Stimulated activated CD4-positive, alpha-beta T cell treated with anti-CD3 and anti-CD28 coated beads, Interleukin-1b, Interleukin-23, amount 100 ng/mL, for 1 hour (primary cell): ENCODE measurements at places on chromosomes 2 and 18.

GRCh38 chr18:33577685-33578517 lies at the start of gene ASXL3:
ASXL3 (plus strand) TSS chr18:33578219; CDS start chr18:33578632, 413 bp downstream.
- DNase-seq, result no peak

DNA sequence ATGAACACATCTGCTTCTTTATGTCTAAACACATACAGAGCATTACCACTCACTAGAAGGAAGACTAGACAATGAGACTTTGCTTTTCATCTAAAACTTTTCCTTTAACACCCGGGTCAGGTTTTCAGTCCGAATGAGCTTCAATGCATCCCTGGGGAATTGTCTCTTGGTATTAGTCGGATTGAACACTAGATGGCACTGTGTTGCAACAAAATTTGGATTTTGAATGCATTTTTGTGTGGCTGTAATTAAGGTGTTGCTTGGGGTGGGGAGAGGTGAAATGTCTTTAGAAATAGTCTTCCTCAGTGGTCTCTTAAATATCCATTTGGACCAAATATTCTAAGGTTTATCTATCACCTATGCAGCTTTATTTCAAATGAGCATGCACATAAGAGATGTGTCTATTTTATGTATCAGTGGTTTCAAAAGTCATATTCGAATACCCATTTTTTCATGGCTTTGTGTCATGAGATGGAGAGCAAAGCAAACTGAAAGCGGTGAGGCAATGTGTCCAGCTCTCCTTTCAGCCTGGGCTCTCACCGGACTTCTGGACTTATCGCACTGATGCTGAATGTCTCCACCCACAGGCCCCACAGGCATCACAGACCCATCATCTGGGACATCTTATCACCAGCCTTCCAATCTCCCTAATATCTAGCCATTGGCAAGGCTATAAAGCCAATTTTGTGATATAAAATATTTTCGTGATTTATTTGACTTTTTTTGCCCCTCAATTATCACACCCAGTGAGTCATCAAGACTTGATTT lies 510.3 kb downstream of the RNF144A start:
- no peak for DNase-seq

DNA sequence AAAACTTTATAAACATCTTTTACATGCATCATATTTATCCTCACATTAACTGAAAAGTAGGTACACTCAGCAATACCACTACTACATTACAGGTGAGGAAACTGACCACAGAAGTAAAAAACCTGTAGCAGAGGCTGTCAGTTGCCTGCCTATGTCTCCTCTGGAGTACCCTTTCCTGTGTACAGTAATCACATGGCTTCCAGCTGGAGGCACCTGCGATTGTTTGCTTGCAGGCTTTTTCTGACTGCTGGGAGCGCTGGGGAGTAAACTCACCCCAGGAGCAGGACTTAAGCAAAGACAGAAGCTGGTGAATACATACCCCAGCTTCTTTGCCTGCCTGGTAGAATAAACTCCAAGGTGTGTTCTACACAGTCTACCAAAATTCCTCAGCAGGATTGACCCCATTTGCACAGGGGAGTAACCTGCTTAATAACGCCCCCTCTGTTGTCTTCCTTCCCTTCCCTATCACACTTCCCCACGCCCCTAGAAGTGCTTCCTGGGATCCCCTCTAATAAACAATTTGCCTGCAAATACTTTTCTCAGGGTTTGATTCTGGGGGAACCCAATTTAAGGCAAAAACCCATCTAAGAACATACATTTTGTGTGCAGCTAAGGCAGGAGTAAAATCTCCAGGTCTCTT lies 138.9 kb downstream of the PTH2R start:
- no peak for DNase-seq

DNA sequence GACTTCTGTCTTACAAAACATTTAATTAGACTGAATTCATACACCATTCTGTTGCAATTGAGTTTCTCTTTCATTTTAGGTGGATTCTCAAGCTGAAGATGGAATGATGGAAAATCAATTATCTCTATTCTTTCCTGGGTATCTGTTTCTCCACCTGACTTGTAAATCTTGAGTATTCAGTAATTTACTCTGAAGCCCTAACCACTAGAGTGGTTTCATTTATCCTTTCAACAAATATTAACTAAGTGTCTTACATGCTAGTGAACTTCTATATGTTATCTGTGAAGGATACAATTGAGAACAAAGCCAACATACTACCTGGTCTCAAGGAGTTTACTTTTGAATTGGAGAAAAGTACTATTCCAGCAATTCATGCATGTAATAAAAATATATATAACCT lies 94.1 kb upstream of the ZNF804A start:
- no peak for DNase-seq

- no peak for DNase-seq
These were observed 59.6 kb downstream of the VIL1 start for GRCh38 chr2:218478544-218478943.

- no peak for DNase-seq
These were observed 83.8 kb downstream of the EDAR start for GRCh38 chr2:108905176-108905575.

DNA sequence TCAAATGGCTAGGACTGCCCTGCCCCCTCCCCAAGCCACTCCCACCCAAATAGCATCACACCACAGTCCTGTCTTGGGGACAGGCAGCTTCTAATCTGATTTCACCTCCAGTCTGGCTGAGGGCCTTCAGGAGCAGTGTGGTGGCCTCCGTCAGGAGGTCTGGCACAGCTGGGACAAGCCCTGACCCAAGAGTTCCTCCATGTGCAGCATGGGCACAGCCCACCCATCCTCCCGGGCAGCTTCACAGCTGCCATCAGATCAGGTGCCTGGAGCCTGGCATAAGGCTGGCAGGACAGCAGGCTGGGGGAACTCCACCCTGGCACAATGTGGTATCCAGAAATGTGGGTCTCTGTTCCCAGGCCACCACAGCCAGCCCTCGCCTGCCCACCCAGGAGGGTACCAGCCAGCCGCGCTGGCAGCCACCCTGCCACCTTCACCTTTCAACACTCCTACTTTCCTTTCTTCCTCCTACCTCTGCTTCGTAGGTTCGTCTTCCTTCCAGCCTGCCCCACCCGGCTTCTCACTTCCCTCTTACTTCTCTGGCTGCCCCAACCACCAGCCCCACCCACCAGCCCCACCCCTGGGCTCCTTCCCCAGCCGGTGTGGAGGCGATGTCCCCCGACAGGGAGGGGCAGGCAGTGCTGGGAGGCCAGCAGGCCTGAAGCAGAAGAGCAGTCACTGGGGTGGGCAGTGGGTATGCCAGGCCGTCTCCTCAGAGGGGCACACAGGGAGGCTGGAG lies at the start of gene CAPG:
CAPG (minus strand) TSS at position 522 of the 739 bp plus-strand sequence. CDS start 8,221 bp downstream, outside the sequence.
- DNase-seq, result no peak

- DNase-seq, result no peak
These were observed 180.5 kb downstream of the ZFP36L2 start for GRCh38 chr2:43045866-43046265.

- no peak for DNase-seq
These were observed 96.9 kb upstream of the NEDD4L start for GRCh38 chr18:57947117-57947516.

- no peak for DNase-seq
These were observed 291.4 kb upstream of the POU3F3 start for GRCh38 chr2:104562537-104562936.

DNA sequence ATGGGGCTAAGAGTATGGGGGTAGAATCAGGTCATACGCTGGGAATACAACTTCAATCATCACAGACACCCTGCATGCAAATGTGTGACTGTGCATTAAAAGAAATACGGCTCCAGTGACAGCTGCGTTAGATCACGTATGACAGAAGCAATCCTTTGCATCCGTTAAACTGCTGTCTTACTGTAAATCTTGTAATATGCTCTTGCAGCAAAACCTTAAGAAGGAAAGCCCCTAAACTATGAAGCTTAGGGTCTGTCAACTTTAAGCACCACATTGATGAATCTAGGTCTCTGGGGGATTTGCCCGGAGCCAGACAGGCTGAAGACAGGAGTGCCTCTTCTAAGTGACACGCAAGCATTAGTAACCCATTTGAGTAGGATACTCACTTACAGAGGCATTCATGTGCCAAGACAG lies 84.7 kb upstream of the EML6 start:
- DNase-seq, result no peak

GRCh38 chr2:145094370-145094769 lies 574.5 kb upstream of the ZEB2 start:
- DNase-seq, result no peak

DNA sequence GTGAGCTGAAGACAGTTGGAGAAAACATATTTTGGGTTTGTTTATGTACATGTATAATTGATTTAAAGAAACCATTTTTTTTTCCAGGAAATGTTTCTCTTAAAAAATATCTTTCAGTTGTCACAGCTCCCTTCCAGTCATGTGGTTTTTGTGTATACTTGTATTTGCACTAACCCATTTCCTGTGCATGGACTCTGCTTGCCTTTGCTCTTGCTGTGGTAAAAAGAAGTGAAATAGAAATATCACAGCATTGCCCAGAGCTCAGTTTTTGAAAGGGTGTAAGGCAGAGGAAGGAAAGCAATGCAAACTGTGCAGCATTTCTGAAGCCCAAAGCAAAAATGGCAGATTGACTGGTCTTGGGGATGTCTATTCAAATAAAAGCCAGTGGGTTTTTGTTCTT lies 10.4 kb upstream of the DOCK10 start:
- no peak for DNase-seq

GRCh38 chr18:6069539-6069938 lies 174.2 kb upstream of the TMEM200C start:
- DNase-seq, result no peak

- DNase-seq, result no peak
These were observed 279.1 kb downstream of the ZEB2 start for GRCh38 chr2:144240656-144241339.

DNA sequence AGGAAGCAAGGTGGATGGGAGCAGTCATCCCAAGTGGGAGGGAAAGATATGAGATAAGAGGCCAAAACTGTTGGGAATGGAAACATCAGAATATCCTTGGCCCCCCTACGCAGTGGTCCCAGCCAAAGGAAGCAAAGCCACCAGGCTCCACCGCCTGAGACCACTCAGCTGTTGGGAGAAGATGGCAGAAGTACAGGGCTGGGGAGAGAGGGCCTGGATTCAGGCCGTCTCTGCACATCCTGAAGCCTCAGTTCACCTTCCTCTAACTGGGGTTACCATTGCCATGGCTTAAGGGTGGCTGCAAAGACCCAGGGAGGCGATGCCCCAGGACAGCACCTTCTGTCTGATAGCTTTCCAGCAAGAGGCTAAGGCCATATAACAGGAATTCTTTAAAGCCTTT lies 193.8 kb downstream of the MGAT5 start:
- DNase-seq, result no peak

- no peak for DNase-seq
These were observed 22.6 kb downstream of the FER1L5 start for GRCh38 chr2:96665083-96665569.

DNA sequence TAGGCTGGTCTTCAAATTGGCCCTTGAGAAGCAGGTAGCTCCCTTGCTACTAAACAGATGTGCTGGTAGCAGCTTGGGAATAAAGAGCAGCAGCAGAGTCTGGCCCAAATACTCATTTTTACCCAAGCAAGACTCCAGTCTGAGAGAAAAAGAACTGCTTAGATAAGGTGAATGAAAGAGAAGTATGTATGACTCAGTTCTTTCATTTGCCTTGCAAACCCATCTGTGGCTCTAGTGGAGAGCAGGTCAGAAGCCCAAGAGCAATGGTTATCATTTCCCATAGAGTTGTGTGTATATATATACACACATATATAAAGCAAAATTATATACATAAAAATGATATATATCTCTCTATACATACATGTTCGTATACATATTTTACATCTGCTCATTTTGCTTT lies 80.3 kb downstream of the CAMKMT start:
- no peak for DNase-seq

GRCh38 chr2:127305990-127306585 lies 12.1 kb upstream of the ERCC3 start:
- no peak for DNase-seq

- DNase-seq, result no peak
These were observed 256.1 kb upstream of the SYT4 start for GRCh38 chr18:43533371-43533770.

DNA sequence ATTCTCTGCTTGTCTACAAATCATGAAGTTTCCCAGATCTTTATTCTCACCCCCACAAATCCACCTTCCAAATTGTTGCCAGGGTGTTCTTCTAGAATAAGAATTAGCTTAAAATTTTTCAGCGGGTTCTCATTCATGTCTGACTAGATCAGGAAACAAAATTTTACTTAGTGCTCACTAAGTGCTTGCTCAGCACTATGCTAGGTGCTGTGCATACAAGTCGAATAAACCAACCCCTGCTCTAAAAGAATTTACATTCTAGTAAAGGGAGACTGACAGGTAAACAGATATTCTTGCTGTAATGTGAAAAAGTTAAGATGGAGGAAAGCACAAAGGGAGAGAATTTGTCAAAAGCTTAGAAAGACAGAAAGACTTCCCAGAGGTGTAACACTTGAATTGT lies 2.4 kb upstream of the FSIP2 start:
- no peak for DNase-seq

- DNase-seq, result no peak
These were observed 209.0 kb downstream of the L3MBTL4 start for GRCh38 chr18:6205706-6206105.

DNA sequence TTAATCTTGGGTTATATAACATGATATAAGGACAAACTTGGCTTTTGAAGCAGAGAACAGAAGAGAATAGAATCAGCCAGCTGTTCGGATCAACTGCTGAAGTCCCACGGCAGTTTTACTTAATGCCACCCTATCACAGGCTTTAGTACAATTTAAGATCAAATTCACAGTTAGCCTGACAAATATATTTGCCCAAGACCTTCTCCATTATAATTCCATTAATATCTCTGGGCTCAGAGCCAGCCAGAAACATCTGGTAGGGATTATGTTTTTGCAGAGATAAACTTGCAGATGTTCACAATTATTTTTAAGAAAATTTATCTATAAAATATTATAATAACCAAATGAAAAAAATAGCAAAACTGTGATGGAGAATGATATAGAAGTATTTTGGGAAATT lies 381.4 kb downstream of the RAD51AP2 start:
- no peak for DNase-seq

DNA sequence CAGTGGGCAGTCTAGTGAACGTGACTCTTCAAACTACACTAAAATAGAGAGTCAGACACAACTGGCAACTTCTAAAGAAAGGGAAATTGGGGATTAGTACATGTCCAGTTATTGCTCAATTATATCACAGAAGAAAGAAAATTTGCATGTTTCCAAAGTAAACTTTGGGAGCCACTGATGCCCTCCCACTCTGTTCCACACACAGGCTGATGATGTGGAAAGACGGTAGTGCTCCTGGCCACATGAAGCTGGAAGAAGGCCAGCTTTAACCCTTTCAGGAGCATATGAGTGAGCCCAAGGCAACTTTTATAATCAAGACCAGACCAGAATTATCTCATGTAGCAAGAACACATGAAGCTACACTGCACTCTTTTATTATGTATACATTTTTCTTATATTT lies 141.0 kb downstream of the NR4A2 start:
- DNase-seq, result no peak

- DNase-seq, result no peak
These were observed 44.4 kb upstream of the GATA6 start for GRCh38 chr18:22124970-22125369.

- no peak for DNase-seq
These were observed 991.4 kb upstream of the CELF4 start for GRCh38 chr18:38557006-38557405.

- DNase-seq, result no peak
These were observed 61.4 kb upstream of the DNER start for GRCh38 chr2:229775614-229776313.
